Stimulated activated CD4-positive, alpha-beta T cell treated with anti-CD3 and anti-CD28 coated beads, Interleukin-2, amount 100 ng/mL, for 48 hours (primary cell): ENCODE measurements at places on chromosomes 7 and 10.

DNA sequence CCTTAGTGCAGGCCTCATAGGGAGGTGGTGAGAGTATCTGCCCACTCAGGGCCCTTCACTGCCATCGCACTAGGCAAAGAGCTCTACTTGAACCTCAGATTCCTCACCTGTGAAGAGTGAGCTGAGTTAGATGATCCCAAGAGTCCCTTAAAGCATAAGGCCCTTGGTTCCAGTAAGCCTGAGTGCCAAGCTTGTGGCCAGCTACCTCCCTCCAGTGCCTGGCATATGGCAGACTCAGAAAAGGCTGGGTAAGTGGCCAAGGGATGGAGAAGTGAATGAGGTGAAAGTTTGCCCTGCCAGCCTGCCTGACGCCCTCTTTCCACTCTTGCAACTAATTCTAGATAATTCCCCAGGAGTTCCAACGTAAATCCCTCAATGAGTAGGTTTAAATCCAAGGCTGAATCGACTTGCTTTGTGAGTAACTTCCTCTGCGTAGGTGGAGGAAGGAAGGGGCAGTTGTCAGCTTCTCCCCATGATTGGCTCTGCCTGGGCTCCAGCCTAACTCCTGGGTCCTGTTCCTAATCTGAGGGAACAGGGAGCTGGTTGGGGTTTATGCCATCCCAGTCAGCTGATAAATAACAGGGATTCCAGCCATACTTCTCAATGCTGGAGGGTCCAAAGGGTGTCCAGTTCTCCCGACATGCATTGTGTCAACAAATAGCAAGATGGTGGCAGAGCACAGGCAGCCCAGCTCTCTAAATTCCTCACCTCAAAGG, 14.2 kb downstream of the DUSP5 start:
- DNase-seq: no peak

- DNase-seq: peak; percentile 9
Observed at GRCh38 chr10:17607603-17608332, 9.4 kb downstream of the HACD1 start.

GRCh38 chr10:62692085-62692484, 112.4 kb upstream of the ADO start:
- no peak for DNase-seq

DNA sequence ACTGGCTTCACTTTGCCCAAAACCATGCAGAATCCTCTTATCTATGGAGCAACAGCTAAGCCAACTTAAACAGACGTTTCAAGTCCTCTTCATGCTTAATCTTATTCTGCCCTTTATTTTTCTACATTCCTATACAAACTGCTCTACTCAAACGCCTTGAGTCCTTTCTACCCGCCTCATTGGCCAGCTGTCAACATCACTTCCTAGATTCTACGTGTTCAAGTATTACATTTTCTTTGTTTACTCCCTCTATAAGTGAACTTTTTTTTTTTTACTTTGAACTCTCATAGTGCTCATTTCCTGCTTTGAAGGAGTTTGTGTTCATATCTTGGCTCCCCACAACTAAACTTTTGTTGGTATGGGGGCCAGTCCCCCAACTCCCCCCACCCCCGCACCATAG, 28.9 kb upstream of the SLC26A5 start:
- DNase-seq: no peak

DNA sequence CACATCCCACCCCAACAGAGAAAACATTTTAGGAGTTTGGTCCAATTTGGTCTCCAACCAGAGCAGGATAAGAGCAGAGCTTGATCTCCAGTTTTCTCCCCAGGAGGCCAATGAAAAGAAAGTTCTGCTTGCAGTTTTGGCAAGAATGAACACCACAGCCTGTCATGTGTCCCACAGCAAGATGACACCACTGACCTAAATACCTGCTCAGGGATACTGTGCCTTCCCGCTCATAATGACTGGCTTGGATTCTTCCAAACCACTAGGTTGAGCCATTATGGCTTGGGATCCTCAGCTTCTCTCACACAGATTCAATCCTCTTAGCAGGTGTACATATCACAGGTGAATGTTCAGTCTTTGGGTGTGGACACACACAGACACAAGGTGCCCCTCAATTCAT, 53.3 kb downstream of the C10orf90 start:
- no peak for DNase-seq

GRCh38 chr7:100914208-100914878, 18.7 kb upstream of the ACHE start:
- DNase-seq: no peak

DNA sequence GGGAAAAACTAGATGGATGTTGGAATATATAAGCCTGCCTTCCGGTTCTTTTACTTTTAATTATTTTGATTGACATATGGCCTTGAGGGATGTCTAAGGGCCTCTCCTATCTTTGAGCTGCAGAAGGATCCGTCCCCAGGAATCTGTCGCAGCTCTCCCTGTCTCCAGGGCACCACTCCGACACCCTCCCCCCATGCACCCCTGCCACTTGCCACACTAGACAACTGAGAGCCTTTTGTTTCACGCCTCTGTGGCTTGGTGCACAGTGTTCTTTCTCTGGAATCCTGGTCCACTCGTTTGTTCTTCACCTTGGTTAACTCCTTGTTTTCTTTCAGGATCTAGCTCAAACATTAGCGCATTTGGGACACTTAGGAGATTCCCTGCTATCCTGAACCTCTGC, 124.1 kb upstream of the EFCAB10 start:
- DNase-seq: no peak

GRCh38 chr7:88309819-88310218, 3.1 kb upstream of the STEAP4 start:
- no peak for DNase-seq

DNA sequence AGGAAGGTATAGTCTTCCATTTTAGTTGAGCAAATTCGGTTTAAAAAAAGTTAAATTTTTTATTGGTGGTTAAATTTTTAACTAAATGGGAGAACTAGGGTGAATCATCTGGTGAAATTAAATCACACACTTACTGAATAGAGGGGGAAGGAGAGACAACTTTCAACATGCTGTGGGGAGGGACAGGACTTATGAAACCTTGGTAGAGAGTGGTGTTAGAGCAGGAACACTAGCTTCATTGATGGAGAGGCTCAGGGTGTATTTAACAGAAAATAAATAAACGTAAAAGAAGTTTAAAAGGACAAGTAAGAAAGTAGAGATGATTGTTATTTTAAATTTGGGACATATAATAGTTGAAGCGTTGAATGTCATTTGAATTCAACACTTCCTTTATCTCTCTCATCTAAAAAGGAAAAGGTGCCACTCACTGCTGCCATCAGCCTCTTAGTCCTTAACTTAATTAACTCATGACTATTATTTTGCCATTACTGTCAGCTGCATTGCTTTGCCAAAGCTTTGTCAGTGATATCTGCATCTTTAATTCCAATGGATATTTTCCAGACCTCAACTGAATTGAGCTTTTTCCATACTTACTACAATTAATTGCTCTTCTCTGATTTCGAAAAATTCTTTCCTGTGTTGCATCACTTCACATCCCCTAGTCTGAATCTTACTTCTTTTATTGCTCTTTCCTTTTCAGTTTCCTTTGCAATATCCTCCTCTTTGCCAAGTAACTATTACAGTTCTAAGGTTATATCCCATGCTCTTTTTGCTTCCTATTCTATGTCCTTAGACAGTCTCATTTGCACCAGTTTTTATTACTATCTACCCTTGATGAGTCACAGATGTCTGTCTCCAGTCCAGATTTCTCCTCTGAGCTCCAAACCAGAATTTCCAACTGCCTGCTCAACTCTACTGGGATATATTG, 71.7 kb downstream of the GNAT3 start:
- DNase-seq: no peak

DNA sequence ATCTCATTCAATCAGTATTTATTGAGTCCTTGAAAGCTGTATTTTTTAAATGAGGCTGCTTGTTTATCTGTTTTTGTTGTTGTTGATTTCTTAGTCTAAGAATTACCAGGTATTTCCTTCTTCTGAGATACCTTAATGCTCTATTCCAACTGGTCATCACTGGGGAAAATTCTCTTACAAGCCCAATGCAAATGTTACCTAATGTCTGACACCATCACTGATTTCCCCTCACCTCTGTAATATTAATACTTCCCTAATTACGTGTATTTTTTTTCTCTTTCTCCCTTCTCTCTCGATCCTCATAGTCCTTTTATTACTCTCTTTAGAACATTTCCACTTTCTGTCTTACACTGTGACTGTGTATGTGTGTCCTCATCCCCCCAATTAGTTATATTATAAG, 13.9 kb downstream of the HDAC9 start:
- DNase-seq: no peak

DNA sequence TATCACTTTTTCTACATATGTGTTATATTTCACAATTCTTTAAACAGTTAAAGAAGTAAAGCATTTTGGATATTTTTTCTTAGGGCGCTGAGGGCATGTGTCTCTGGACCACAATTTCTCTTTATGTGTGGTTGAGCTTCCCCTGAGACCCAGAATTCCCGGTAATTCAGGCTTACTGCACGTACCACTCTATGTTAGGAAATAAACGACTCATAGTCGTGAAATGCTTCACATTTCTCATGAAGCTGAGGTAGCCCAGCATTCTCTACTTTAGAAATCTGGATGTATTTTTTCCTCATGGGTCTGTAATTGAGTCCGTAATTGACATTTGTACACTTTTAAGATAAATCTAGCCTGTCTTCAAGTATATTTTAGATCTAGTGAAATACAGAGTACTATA, 170.6 kb downstream of the FZD1 start:
- DNase-seq: no peak

GRCh38 chr7:33719059-33719581, 186.2 kb upstream of the BMPER start:
- no peak for DNase-seq

- no peak for DNase-seq
Observed at GRCh38 chr10:66673071-66673470, 252.8 kb upstream of the LRRTM3 start.

DNA sequence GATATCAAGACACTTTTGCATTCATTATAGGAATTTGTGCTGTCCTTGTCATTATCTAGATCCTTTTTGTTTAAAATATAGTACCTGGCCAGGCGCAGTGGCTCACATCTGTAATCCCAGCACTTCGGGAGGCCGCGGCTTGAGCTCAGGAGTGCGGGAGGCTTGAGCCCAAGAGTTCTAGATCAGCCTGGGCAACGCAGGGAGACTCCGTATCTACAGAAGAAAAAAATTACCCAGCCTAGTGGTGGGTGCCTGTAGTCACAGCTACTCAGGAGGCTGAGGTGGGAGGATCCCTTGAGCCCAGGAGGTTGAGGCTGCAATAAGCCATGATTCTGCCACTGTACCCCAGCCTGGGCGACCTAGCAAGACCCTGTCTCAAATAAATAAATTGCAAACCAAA, 621 bp upstream of the MORN4 start:
- DNase-seq: peak; percentile 9

- no peak for DNase-seq
Observed at GRCh38 chr7:24108906-24109376, 175.0 kb upstream of the NPY start.

DNA sequence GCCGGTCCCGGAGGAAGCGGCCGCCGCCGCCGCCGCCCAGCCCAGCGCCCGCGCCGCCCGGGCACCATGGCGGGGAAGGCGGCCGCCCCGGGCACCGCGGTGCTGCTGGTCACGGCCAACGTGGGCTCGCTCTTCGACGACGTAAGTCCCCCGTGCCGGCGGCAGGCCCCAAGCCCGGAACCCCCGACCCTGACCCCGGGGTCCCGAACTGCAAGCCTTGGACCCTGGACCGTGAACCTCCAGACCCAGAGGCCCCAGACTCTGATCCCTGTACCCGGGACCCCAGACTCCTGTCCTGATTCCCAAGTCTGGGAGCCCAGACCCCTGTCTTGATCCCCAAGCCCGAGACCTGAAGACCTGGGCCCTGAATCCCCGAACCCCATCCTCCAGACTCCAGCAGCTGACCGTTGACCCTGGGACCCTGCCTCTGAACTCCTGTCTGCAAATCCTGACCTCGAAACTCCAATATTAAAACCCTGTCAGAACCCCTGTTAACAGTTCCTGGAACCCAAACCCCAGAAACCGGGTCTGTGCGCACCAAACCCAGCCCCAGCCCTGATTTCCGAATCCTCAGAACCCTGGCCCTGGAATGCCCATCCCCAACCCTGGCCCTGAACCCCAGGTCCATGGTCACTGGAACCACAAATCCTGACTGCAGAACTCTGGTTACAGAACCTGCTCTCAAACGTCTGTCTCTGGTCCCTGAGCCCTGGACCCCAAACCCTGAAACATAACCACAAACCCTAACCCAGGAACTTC, 623 bp downstream of the INPP5A start:
- no peak for DNase-seq

DNA sequence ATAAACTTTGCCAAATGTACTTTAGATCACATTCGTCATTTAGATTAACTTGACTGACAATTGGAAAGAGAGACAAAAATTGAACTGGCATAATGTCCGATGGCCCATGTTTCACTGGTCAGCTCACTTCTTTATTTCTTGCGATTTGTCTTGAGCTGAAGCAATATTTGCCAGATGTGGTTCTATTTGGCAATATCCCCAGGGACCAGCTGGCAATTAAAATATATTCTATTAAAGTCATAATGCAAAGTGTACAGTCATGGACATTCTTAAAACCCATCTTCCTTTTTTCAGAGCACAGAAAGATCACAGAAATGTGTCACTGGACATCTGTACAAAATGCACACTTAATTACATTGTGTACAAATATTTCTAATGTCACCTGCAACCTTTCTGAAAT, 26.3 kb downstream of the NEBL start:
- DNase-seq: no peak

DNA sequence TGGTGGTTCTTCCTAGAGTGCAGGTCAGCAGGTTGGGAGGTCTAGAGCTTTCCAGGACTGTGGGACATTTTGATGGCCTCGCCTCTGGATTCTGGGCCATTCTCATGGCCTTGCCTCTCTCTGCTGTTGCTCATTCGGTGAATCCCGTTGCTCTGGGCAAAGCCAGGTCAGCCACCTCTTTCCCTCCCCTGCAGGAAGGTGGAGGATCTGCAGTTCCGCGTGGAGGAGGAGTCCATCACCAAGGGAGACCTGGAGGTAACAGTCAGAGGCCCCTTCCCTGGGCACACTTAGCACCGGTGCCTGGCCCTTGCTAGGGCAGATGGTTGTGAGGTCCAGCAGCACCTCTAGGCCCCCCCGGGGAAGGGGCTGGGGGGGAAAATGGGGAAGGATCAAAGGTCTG, 74.9 kb downstream of the CLIP2 start:
- DNase-seq: no peak

DNA sequence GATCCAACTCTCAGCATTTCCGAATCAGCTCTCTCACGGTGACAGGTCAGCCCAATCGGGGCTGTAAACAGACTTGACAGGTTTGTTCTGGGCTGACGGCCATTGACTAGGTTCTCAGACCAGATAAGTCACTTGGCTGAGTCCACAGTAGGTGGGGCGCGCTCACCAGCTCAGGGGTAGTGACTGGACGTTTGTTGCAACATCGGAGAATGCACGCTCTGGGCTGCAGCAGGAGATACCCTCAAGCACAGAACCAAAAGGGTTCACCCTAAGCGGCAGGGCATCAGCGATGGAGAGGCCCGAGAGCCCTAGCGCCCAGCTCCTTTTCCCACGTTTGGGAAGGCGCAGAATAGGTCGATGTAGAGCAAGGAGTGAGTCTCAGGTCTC, 1.8 kb downstream of the KLLN start:
- no peak for DNase-seq

GRCh38 chr7:138070908-138071307, 5.4 kb upstream of the AKR1D1 start:
- DNase-seq: no peak
